ENCODE measurements at places on chromosomes 2 and 18.

- no peak for DNase-seq
Observed at GRCh38 chr2:128316777-128317180, 1.9 kb downstream of the HS6ST1 start.

GRCh38 chr2:43905371-43905803 lies 66.6 kb downstream of the ABCG8 start:
- DNase-seq, result no peak

DNA sequence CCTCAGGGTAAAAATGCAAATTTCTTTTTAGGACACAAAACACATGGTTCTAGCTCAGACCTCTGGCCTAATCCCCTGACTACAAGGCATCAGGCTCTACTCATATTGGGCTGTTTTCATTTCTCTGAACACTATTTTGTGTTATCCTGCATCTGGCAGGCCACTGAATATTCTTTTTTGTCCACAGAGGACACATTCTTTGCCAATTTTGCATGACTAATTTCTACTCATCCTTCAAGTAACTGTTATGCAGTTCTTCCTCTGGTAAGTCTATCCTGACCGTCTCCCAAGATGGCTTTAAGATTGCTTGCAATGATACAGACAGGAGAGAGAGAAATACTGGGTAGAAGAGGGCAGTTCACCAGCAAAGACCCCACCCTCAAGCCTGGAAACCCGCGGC lies 107.6 kb upstream of the RGPD4 start:
- DNase-seq, result no peak

DNA sequence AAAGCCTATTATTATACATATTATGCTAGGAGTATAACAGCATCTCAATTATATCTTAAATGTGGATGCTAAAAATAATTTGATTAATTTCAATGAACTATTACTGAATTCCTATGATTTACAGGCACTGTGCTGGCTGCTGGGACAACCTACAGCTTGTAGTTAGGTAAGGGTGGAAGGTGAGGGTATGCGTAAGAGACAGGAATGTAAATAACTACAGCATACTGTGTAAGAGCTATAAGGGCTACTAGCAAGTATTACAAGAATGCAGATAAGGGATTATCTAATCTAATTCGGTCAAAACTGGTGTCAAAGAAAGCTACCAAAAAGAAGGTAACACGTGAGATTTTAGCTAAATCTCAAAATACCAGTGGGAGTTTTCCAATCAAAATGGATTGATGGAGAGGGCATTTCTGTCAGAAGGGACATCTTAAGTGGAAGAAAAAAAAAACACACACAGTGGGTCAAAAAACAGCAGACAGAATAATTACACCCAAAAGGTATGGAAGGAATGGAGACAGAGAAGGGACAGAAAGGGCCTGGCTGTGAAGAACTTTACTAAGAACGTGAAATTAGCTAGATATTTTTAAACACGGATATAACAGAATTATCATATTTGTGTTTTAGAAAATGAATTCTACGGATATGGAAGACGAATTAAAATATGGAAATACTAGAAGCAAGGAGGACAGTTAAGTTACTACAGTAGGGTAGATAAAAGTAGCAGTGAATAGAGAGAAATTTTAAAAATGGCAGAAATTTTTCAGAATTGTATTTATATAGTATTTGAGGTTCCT lies 47.1 kb downstream of the STRN start:
- DNase-seq, result no peak

- DNase-seq, result no peak
Observed at GRCh38 chr2:155363349-155363888, 664.9 kb downstream of the KCNJ3 start.

GRCh38 chr2:85996591-85996990 lies 107.8 kb upstream of the ST3GAL5 start:
- DNase-seq, result no peak

DNA sequence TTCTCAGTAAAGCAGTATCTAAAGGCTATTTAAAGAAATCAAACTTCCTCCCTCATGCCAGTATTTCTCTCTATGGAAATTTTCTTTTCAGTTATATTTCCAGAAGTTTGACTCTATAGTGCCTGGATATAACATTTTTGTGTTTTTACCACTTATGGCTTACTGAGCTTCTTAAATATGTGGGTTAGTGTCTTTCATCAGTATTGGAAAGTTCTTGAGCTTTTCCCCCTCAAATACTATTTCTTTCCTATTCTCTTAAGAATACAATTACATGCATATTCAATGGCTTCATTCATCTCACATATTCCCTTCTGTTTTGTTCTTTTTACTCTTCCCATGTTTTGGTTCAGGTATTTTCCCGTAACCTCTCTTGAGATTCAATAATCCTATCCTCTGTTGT lies 432.0 kb downstream of the SETBP1 start:
- DNase-seq, result no peak

DNA sequence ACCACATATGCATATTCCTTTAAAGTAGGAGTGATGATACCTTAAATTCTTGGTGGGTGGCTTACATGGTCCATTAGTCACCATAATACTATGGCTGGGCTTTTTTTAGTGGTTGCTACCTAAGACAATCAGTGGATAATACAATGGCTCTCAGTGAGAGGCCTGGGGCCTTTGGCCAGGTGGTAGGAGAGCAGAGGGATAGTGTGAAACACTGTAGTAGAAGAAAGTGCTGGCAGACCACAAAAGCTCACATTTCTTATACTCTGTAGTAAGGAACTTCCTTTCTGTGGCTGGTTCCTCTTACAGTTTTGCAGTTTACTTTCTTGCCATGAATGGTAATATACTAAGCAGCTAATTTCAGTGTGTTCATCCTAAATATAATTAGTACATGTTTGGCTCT lies 583.5 kb downstream of the XIRP2 start:
- no peak for DNase-seq

DNA sequence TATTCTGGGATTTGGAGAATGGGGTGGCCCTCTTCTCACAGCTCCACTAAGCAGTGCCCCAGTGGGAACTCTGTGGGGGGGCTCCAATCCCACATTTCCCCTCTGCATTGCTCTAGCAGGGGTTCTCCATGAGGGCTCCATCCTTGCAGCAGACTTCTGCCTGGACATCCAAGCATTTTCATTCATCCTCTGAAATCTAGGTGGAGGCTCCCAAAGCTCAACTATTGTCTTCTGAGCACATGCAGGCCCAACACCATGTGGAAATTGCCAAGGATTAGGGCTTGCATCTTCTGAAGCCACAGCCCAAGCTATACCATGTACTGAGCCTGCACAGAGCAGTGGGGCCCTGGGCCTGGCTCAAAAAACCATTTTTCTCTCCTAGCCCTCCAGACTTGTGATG lies 162.4 kb upstream of the CWC22 start:
- no peak for DNase-seq

GRCh38 chr2:68907232-68907919 lies 36.2 kb upstream of the BMP10 start:
- no peak for DNase-seq

DNA sequence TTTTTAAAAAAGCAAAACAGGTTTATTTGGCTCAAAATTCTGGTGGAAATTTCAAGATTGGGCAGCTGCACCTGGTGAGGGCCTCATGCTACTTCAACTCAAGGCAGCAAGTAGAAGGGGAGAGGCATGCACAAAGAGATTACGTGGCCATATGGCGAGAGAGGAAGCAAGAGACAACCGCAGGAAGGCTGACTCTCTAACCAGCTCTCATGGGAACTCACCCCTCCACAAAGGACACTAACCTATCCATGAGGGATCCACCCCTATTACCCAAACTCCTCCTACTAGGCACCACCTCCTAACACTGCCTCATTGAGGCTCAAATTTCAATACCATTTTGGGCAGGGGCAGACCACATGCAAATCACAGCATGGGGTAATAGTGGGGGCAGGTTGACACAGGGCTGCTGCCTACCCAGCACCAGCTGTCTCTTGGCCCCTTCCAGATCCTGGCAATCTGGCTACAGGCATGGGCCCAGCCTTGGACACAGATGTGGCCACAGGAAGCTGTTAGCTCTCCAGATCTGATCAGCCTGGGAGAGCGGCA lies 2.0 kb upstream of the CAPN10 start:
- DNase-seq, result no peak

DNA sequence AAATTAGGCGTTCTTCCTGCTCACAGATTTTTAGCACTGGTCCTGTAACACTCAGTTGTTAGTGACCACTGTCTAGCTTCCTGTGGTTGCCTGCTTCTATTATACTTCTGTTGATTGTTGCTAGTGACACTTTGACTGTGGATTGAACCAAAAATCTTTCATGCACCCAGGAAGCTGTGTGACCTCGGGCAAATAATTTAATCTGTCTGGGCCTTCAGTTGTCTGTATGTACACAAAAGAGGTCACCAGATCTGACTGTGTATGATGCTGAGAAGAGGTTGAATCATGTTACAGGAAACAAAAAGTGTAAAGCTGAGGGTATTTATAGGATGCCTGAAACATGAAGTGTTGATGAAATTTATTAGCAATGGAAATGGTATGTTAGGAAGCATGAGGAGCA lies 12.7 kb downstream of the ICOS start:
- DNase-seq, result no peak

DNA sequence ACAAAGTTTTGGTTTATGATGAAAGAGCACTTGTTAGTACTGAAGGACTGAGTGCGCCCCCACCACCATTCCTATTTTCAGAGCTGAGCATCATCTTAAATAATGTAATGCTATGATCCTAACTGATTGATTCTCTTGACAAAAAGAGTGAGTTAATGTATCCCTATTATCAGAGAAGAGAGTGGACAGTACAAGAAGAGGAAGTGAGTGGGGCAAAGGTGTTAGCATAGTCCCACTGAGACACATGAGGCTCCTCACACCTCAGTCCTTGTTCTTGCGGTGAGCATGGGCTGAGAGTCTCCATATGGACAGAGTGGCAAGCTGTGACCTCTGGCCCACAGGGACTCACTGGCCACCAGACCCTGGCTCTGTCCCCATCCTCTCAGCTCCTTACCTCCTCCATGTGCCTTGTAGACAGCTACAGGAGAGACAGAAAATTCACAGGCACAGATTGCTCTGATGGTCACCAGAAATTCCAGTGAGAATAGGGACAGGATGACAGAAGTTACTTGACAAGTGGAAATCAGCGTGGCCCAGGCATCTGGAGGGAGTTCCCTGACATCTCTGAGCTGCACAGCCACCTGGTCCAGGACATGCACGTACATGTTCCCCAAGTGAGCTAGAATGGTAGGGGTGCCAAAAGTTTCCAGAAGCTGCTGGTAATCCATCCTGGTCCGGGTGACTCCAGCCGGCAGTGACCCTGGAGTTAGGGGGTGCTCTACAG lies 32.6 kb downstream of the NAPG start:
- no peak for DNase-seq

- no peak for DNase-seq
Observed at GRCh38 chr2:3180082-3180908, 197.3 kb downstream of the EIPR1 start.

GRCh38 chr2:195594248-195594647 lies 62.8 kb upstream of the SLC39A10 start:
- DNase-seq, result no peak

DNA sequence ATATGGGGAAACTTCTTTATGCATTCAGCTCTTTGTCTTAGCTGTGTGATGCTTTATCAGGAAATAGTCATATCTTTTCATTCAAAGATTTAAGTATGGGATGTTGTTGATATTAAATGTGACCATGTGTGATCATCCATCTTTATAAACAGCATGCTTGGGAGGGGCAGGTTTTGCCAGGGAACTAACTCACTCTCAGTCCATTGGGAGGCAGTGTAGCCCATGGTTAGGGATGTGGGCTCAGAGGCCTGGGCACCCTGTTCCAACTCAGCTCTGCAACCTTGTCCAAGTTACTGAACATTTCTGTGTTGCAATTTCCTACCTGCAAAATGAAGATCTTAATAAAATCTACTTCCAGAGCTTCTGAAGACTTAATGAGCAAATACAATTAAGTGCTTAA lies 92.0 kb upstream of the BCL2L11 start:
- no peak for DNase-seq

- no peak for DNase-seq
Observed at GRCh38 chr2:167478196-167478595, 589.9 kb downstream of the XIRP2 start.

GRCh38 chr18:51425889-51426288 lies 228.4 kb upstream of the MEX3C start:
- DNase-seq, result no peak
